Hypothalamus (tissue), 51 donors: ENCODE measurements at places on chromosomes 2 and 18.

DNA sequence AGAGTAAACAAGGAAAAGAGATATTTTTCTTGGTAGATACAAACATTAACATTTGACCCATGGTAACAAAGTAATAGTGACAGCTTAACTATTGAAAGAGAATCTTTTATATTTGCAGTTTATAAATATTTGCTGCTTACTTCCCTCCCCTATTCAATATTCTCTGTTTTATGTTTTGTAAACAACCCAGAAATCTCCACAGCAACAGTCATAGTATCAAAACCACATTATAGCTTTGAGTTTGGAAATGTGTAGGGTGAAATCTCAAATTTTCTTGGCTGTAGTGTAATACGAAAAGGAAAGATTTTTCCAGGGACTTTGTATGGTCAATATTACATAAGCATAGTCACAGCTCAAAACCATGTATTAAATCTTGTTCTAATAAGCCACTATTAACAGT is 511.2 kb downstream of the METTL4 start:
- DNase-seq, result no peak

DNA sequence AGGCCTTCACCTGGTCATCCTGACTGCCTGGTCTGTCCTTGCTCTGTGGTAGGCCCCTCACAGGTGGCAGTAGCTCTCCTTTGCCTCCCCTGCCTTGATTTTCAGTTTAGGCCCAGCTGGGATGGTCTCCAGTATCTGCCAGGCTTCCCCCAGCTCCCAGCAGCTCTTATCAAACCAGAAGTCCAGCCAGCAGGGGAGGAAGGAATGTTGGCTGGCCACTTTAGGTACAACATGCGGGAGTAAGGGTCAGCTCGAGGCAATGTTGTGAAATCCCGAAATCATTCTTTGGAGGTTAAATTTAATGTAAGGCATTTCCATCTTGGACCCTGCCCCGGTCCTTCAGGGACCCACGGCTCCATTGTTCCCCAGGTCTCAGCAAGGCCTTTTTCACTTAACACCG is 16.8 kb downstream of the ATP6V1C2 start:
- no peak for DNase-seq

- no peak for DNase-seq
Observed at GRCh38 chr2:9909106-9909505, 42.4 kb upstream of the GRHL1 start.

- no peak for DNase-seq
Observed at GRCh38 chr2:240930631-240931318, 24.6 kb downstream of the CROCC2 start.

- no peak for DNase-seq
Observed at GRCh38 chr2:54570925-54571694, 115.0 kb downstream of the SPTBN1 start.

GRCh38 chr2:58120626-58121229 is 74.1 kb downstream of the VRK2 start:
- no peak for DNase-seq
